ENCODE measurements at places on chromosomes 3 and 15.

GRCh38 chr3:13633176-13633575 is 84.3 kb downstream of the FBLN2 start:
- DNase-seq, result no peak

- DNase-seq, result no peak
Observed at GRCh38 chr15:91520850-91521249, 332.7 kb upstream of the SLCO3A1 start.

- DNase-seq, result no peak
Observed at GRCh38 chr3:37766797-37767776, 94.6 kb upstream of the CTDSPL start.

DNA sequence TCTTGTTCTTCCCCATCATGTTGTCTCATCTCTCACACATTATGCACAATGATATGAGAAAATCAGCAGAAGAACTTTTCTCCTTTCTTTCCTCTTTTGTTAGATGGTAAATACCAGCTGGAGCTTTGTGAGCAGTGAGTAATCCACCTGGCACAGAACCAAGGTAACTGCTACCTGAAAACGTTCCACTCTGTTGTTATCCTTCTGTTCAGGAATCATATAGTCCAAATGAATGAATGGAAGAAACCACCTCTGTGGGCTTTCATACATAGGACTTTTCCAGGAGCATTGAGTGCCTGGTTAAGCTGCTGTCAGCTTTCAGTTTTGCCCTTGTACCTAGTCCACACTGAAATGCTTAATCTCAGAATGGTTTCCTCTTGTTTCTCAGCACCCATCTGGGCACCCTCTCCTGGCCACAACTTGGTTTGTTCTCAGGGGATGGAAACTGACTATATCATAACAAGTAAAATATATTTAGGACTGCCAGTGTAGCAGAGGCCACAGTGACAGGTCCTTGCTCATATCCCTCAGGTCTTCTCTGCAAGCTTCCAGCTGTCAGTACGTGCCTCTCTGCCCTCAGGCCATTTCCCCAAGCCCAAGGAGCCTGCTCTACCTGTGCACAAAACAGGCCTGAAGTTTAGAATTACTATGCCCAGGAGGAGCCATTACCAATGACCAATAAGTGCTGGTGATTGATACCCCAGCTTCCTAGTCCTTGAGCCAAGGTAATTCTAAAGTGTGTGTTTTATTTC is 23.5 kb upstream of the SLC4A7 start:
- no peak for DNase-seq

- DNase-seq, result no peak
Observed at GRCh38 chr3:41581700-41582099, 380.2 kb downstream of the ULK4 start.

- no peak for DNase-seq
Observed at GRCh38 chr3:185024966-185025365, 127.9 kb downstream of the C3orf70 start.

DNA sequence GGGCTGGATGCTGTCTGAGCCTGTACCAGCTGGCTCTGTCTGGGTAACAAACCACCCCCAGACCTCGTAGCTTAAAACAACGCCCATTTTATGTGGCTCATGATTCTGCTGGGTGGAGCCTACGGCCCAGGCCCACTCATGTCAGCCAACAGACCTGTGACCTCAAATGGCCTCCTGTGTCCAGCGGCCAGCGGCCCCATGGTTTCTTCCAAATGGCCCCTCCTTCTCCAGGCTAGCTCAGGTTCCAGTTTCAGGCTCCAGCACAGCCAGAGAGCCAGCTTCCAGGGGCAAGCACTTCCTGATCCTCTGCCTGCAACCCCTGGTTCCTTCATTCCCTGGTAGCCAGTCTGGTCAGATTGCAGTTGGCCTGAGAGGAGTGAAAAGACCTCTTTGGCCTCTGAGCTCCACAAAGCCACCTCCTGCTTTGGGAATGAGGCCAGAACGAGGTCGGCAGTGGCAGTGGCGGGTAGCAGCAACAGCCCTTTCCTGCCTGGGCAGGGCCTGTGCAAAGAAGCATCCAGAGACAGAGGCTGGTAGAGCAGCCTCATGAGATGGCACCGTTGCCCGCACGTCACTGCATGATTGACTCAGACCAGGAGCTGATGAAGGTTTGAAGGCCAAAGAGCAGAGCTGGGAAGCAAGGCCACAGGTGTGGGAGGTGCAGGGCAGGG is 21.0 kb upstream of the PLXNA1 start:
- no peak for DNase-seq

DNA sequence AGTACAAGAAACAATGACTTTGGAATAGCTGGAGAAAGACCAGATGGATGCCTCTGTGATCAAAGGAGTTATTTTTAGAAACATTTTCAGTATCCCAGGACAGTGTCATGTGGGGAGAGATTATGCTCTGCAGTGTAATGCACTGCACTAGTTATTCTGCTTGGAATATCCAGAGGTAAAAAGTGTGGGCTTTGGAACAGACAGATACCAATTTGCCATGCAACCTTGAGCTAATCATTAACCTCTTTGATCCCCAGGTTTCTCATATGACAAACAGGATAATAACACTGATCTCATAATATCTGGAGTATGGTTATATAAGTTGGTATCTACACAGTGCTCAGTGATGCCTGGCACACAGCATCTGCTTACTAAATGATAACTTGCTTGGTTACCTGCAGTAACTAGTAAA is 12.2 kb upstream of the SLC7A14 start:
- no peak for DNase-seq

- DNase-seq, result no peak
Observed at GRCh38 chr3:151305060-151305774, 11.4 kb downstream of the GPR87 start.

- no peak for DNase-seq
Observed at GRCh38 chr3:71606582-71606981, 23.1 kb upstream of the FOXP1 start.

- no peak for DNase-seq
Observed at GRCh38 chr3:10848261-10848660, 32.2 kb downstream of the SLC6A11 start.

GRCh38 chr15:94467034-94467433 is 235.7 kb downstream of the MCTP2 start:
- no peak for DNase-seq

- no peak for DNase-seq
Observed at GRCh38 chr3:30500666-30501399, 105.6 kb upstream of the TGFBR2 start.

DNA sequence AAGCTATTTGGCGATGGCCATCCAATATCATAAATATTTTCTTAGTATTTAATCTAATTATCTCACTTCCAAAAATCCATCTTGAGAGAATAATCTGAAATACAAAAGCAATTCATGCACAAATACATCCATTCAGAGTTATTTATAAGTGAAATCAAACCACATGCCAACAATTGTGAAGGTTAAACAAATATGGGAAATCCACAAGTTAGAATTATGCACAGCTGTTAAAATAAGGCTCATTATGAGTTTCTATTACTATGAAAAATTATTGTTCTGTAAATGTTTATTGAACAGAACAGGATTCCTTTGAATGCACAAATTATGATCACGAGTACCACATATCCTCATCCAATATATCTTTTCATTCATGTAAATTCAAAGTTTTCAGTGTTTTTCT is 267.7 kb downstream of the PLOD2 start:
- DNase-seq, result no peak

- no peak for DNase-seq
Observed at GRCh38 chr3:30766522-30766921, 127.9 kb downstream of the GADL1 start.

DNA sequence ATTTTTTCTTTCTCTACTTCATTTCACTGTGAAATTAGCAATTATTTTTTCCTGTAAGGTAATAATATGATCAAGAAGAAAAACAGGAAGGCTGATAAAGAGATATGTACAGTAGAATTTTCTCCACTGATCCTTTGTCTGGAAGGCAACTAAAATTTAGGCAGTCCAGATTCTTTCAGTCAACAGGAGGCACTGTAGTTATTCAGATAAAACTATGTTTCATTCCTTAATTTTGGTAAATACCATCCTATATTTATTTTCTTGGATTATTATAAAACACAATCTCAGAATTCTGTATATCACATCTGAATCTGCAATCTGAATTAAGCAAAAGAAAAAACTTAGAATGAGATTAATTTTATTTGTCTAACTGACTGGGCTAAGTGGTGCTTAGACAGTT is 343.2 kb downstream of the LSAMP start:
- no peak for DNase-seq

DNA sequence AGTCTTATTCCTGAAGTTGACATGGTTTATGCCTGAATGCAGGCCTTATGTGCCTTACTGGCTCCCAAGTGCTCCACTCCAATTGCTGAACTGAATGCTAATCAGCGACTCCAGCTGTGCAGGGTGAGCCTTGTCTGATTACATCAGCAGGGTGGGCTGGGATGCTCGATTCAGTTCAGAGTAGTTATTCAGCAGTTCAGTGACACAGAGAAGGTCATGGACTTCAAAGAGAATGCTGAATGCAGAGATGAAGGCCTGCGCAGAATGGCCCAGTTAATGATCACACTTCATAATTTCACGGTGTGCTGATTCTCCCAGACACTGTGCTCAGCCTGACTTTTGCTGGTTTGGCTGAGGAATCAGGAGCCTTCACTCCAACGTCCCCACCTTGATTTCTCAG is 63.6 kb downstream of the CLDN1 start:
- DNase-seq, result no peak

DNA sequence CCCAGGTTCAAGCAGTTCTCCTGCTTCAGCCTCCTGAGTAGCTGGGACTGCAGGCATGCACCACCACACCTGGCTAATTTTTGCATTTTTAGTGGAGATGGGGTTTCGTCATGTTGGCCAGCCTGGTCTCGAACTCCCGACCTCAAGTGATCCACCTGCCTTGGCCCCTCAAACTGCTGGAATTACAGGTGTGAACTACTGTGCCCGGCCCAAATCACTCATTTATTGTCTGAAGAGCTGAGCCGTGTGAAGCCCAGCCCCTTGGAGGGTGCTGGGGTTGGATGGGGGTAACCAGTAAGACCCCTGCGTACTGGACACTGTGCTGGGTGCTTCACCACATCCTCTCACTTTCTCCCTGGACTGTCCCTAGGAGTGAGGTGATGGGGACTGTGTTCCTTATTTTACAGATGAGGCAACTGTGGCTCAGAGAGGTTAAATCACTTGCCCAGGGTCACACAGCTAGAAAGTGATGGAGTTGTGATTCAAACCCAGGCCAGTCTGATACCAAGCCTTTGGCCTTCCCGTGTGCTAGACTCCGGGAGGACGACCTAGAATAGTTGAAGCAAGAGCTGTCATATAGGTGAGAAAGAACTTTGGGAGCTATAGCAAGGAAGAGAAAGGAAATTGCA is 41.7 kb upstream of the IREB2 start:
- no peak for DNase-seq

DNA sequence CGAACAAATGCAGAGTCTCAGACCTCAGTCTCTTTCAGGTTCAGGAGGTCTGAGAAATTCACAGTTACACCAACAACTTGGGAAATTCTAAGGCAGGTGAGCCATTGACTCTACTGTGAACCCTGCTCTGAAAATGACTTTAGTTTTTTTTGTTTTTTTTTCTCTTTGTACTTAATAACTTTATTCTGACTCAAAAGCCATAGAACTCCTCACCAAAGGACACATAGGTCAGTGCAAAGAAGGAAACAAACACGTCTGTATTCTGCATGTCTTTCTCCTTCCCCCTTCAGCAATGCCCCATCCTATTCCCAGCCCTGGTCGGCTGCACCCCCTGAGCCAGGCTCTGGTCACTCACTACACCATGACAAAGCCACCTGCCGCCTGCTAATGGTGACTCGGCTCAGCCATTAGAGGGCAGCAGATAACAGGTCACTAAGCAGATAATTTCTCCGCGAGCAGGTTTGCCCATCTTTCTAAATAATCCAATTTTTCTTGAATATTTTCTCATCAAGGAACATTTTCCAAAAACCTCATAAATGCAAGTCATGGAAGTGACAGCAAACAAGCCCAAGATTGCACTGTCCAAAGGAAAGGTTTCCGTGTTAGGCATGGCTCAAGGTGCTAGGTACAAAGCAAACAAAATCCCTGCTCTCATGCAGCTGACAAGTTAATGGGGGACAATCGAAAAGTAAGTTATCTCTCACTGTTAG is 37.7 kb downstream of the TM4SF4 start:
- DNase-seq, result no peak

- peak; percentile 78 for DNase-seq
Observed at GRCh38 chr15:75455424-75455981, 4.0 kb upstream of the SIN3A start.

GRCh38 chr3:143585720-143586456 is 262.4 kb downstream of the SLC9A9 start:
- no peak for DNase-seq

DNA sequence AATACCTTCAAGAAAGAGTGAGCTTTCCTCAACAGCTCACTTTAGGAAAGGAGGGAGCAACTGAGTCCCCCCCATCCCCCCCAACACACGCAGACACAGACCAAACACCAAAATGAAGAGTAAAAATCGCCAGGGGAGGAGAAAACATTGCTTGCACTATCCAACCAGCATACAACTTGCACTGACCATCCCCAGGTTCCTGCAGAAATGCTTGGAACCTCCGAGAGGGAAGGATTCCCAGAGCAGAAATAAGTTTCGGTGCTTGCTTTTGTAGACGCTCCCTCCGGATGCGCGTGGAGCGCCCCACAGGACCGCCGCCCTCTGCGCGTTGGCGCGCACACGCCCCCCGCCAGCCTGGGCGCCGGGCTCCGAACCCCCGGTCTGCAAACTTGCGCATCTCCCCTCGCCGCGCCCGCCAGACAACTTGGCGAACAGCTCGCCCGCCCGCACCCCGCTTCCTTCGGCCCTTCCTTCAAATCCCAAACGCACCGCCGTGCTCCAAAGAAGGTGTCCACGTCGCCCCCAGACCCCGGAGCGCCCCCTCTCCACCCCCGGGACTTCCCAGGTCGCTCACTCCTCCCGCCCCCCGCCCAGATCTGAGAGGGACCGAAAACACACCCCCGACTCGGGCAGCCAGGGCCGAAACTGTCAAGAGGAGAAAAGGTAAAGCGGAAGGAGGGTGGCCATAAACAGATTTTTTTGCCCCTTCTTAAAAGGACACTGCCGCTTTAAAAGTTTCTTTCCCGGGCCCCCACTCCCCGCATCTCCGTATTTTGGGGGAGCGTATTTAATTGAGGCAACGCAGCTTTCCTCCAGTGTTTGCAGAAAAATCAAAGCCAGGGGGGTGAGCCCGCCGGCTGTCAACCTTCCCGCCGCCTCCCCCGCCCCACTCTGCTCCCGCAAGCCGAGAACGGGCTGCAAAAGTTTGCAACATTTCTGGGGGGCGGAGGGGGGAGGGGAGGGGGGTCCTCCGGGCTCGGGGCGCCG is 859 bp downstream of the RORA start:
- DNase-seq, result no peak

DNA sequence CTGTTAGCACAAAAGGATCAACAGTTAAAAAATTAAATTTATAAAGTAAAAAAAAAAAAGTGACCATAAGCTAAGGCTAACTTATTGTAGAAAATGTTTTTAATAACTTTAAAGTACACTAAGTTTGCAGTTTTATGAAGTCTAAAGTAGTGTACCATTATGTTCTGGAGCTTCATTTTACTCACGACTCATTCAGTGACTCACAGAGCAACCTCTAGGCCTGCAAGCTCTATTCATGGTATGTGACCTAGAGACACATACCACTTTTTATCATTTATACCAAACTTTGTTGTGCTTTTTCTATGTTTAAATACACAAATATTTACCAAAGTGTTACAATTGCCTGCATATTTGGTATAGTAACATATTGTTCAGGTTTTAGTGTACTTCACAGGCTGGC is 1552.3 kb downstream of the OTOL1 start:
- DNase-seq, result no peak
